ENCODE measurements at places on chromosomes 7 and 10.

DNA sequence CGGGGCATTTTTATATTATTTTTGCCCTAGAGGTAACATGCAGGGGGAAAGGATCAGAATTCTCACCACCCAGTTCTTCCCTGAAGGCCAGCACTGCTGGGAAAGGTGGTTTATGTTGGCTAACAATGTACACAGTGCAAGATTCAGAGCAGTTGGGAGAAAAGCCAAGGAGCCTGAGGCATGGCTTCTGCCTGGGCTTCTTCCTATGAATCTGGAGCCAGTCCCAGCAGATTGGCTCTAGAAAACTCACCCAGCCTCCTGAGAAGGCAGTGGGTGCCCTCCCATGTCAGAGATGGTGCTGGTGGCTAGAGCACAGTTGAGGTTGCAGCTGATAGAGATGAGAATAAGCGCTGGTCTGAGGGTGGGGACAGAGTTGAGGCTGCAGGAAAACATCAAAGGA is 44.7 kb upstream of the GPR26 start:
- no peak for DNase-seq

- DNase-seq = no peak
These were observed 5.1 kb upstream of the TSPAN12 start for GRCh38 chr7:120862987-120863590.

- no peak for DNase-seq
These were observed 53.6 kb downstream of the VPS41 start for GRCh38 chr7:38855386-38855785.

- DNase-seq = no peak
These were observed 451.0 kb upstream of the GALNT17 start for GRCh38 chr7:70680743-70681468.

- no peak for DNase-seq
These were observed 1.2 kb downstream of the MNX1 start for GRCh38 chr7:157009170-157009777.

- DNase-seq = peak; percentile 87
These were observed 153.9 kb downstream of the BMPER start for GRCh38 chr7:34059136-34059828.

DNA sequence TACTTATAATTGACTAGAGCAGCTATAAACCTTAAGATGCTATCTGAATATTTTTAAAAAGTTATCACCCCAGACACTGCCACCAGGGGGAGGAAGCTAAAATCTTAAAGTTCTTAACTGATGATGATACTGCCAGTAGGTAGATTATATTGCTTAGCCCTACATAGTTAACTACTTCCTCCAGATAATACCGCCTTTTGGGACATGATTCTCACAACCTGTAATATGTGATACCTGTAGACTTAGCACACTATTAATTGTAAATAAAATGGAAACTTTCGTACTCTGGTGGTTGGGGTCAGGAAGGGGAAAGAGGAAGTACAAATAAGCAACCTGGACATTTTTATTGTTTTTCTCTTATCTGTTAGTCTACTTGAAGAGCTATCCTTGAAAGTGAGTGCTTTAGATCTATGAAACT is 268.9 kb downstream of the ADK start:
- DNase-seq = no peak

DNA sequence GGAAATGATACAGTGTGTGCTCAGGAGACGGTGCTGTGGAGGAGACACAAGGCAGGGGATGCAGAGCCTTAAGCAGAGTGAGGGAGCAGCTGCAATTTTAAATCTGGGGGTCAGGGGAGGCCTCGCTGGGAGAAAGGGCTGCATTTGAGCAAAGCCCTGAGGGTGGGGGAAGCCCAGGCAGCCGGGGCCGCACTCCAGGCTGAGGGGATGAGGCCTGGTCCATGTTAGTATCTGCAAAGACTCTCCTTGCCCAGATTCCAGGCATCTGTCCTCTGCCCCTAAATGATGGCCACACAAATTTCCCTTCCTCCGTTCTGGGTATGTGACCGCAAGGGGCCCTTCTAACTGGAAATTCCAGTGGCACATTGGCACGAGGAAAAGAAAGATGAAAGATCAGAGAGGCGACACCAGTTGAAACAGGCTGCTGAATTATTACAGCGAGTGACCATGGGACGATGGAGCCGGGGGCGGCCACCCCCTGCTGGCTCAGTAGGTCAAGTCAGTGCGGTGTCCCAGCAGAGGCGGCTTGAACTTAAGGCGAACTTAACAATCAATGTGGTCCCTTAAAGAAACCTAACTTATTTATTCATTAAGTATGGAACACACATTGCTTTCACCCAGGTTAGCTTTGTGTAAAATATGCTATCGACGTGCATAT is 62.3 kb upstream of the KAT6B start:
- DNase-seq = no peak

All from COLO829 (cell line).